ENCODE measurements at places on chromosomes 1 and 21.

- peak; percentile 90 for DNase-seq
Observed at GRCh38 chr1:108845991-108846390, 10.9 kb downstream of the AKNAD1 start.

GRCh38 chr1:193060115-193060403 is 647 bp downstream of the RO60 start:
- no peak for DNase-seq

GRCh38 chr1:30867537-30867936 is 41.0 kb downstream of the SDC3 start:
- no peak for DNase-seq

DNA sequence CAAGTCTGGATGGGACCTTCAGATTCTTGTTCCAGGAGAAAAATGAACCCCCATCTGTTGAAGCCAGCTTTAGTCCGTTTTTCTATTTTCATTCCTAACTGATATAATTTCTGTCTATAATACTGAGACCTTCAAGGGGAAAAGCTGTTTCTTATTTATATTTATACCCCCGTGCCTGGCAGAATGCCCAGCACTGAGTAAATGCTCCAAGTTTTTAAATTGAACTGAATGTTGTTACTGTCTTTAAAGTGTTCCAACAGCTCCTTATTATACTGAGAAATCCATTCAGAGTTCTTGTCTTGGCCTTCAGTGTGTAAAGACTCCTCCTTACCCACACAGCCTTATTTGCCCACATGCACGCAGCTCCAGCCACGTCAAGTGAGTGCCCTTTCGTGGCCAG is 178.6 kb upstream of the HMGB4 start:
- DNase-seq: no peak

- no peak for DNase-seq
Observed at GRCh38 chr1:156748670-156749418, 2.6 kb downstream of the HDGF start.

GRCh38 chr1:25611843-25612242 is 4.7 kb upstream of the MAN1C1 start:
- peak; percentile 14 for DNase-seq

DNA sequence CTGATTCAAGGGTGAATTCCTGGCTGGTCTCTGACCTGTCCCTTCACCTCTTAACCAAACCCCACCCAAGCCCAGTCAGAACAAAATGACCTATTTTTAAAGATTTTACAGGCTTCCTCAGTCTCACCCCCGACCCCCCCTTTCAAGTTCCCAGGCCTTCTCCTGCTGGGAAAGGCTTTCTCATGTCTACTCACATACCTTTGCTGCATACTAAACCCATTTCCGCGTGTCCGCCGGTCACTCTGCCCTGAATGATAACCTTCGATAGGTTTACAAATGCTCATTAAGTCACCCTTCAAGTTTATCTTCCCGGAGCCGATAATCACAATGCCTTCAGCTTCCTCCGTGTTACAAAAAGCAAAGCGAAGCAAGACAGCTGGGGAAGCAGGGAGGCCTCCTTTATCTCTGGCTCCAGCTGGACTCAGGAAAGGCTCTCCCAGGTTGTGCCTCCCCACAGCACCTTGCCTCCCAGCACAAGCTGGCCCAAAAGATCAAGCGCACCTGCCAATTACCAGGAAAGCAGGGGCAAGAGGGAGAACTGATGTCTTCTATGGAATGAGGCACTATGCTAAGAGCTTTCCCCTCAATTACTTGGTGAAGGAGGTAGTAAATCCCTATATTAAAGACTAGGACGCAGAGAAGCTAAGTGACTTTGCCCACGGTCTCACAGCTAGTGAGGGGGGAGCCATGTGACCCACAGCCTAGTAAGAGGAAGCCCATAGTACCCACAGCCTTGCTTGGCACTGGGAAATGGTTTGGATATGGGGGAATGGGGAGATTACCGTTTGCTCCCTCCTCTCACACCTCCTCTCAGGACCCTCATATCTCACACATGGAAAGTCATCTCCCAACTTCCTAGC is 15.9 kb downstream of the SMIM12 start:
- DNase-seq: peak; percentile 60

GRCh38 chr1:197249324-197249723 is 18.7 kb upstream of the CRB1 start:
- no peak for DNase-seq

DNA sequence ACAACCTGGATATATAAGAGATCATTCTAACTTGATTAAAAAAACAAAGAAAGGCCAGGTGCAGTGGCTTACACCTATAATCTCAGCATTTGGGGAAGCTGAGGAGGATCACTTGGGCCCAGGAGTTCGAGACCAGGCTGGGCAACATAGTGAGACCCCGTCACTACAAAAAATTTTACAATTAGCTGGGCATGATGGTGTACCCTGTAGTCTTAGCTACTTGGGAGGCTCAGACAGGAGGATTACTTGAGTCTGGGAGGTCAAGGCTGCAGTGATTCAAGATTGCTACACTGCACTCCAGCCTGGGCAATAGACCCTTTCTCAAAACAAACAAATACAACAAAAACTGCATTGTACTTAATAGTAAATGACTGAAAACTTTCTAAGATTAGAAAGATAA is 169.3 kb downstream of the SLC45A1 start:
- no peak for DNase-seq

DNA sequence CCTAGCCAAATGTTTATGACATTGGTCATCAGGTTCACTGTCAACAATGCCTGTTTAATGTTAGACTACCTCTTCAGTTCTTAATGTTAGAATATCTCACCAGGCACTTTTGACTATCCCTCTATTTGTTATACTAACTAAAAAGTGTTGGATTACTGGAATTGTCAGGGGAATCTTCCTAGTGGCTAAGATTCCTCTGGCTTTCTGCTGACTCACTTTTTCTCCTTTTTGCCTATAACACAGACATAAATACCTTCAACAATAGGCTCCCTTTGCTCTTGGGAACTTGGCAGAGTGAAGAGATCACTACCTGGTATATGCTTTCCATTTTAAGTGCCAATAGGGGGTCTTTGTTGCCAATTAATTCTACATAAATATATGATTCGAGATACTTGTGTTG is 68.5 kb downstream of the TMEM200B start:
- DNase-seq: no peak

DNA sequence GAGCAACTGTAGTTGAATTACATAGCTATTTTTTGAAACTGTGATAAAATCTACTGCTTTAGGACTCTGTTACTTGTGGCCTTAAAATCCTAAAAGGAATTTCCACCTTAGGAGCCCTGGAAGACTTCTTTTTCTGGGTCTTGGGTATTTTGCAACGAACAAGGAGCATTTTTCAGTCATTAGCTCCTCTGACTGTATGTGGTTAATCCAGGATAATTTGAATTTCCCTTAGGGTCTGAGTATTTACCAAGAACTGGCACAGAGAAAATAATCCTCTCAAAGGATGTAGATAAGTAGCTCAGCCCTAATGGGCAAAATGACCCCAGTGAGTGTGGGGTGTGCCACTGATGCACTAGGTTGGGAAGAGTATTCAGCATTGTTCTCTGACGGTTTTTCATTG is 170.4 kb downstream of the VAV3 start:
- DNase-seq: no peak

DNA sequence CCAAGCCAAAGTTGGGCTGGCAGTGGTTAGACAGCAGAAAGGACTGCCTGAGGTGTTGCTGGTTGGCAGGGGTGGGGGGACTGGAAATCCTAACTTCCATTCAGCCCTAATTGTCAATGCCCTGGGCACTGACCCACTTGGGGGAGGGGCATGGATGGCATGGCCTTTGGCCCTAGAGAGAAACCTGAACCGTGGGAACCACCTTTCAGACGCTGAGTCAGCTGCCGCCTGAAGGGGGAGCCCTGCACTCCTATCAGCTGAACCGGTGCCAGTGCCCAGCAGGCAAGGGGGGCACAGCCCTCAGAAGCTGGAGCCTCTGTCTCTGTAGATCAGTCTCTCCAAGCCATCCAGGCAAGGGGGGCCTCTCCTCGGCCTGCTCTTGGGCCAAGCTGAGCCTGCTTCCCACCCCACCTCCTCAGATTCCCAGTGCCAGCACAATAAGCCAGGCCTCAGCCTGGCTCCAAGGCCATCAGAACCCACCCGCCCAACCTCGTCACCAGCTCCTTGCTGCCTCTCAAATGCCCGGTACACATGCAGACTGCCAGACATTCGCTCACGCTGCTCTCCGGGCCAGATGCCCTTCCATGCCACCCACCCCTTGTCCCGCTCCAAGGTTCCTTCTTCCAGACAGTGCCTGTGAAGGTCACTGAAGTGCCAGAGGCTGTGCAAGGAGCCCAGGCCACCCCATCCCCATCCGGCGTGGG is 11.6 kb downstream of the TINAGL1 start:
- DNase-seq: peak; percentile 83

GRCh38 chr1:202281316-202282024 is 60.3 kb downstream of the UBE2T start:
- no peak for DNase-seq

DNA sequence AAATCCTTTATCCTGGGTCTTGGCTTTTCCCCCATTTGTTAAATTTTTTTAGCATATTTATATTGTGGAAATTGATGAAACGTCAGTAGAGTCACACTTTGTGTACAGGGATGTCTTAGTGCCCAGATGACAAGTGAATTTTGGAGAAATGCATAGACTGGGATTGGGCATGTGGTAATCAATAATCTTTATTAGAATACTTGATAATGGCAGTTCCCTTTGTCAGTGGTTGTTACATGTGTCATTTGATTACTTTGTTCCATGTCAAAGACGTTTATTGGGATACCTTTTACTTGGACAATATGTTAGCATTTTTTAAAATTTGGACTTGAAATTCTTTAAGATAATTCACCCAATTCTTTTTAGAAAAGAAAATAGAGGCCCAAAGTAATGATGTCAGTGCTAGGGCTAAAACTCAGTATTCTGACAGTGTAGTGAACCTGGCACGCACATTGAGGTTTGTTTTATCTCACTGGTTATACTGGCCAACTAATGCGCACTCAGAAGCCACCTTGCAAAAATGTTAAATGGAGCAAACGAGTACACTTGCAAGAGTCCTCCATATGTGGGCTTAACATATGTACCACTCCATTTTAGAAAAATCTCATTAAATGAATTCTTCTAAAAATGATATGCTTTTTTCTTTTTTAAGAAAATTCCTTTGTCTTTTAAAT is 9.2 kb downstream of the PRPF38B start:
- DNase-seq: no peak

Data from islet precursor cell (in vitro differentiated cells).